ENCODE measurements at places on chromosomes 2 and 18.

DNA sequence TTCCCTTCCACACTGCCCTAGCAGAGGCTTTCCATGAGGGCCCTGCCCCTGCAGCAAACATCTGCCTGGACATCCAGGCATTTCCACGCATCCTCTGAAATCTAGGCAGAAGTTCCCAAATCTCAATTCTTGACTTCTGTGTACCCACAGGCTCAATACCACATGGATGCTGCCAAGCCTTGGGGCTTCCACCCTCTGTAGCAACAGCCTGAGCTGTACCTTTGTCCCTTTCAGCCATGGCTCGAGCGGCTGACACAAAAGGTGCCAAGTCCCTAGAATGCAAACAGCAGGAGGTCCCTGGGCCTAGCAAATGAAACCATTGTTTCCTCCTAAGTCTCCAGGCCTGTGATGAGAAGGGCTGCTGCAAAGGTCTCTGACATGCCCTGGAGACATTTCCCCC is 744.5 kb upstream of the LINC00305 start:
- DNase-seq, result no peak

DNA sequence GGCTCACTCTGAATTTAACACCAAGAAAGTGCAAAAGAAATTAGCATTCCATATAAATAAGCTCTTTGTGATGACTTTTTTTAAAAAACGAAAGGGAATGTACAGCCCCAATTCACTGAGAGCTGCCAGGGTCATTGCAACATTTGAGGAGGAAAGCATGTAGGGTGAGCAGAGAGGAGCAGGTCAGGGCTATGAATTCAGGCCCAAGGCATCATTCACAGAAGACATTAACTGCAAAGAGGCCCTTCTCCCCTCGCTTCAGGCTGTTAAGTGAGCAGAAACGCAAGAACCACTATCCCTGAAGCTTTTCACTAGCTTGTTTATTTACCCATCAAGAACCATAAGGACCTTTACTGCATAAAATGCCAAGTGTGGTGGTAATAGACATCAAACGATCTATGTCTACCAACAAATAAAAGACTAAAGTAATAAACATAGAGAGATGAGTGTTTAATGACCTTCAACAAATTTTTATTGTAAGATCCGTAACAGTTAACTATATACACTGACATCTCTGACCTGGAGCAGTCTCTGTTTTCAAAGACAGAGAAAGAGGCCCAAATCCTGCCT is 333.1 kb upstream of the HNRNPA3 start:
- no peak for DNase-seq

DNA sequence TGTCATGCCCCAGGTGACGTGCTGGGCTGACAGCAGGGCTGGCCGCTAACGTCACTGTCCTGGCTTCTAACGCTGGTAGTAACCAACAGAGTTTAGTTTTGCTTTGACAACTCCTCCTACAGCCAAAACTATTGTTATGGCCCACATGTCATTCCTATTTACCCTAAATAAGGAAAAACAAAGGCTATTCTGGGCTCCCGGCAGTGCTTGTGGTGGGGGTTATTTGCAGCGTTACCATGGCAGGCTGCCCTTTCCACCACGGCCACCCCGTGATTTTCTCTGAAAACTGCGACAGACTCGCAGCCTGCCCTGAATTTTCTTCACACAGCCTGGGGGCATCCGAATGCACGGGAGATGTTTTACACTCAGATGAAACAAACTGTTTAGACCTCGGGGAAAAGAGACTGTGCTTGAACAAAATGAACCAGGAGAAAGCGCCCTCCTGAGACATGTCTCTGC is 115.2 kb downstream of the FAM210A start:
- DNase-seq, result no peak

DNA sequence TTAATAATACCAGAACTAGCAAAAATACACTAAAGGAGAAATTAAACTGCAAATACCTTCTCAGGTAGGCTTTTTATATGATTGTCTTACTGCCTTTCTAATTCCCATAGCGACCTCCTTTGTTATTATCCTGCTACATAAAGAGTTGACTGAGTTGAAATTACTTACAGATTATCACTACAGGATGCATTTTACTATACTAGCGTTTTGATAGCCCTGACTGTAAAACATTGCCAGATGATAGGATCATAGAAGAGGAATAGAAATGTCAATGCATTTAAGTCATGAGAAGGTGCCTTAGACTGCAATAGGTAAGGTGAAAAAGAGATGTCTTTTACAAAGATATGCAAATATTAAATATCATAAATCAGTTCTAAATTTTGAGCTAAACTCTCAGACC is 639.7 kb downstream of the NRXN1 start:
- DNase-seq, result no peak

GRCh38 chr2:108297436-108298141 is 8.9 kb downstream of the SULT1C2 start:
- no peak for DNase-seq

GRCh38 chr2:124319577-124319976 is 294.5 kb downstream of the CNTNAP5 start:
- DNase-seq, result no peak

DNA sequence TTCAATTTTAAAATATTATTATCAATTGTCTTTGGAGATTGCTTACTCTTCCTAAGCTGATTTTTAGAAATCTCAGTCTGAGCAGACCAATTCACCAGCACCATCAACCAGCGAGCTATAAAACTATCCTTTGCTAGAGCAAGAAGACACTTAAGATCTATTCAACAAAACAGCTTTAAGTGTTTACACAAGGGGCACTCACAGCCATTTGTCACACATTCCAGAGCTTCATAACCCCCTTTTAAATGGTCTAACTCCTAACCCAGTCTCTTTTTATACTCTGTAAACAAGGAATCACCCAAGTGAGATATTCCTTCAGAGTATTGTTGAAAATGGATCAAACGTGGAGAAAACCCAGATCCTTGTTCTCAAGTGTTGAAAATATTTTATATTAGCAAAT is 1294.1 kb upstream of the CHAC2 start:
- DNase-seq, result no peak

DNA sequence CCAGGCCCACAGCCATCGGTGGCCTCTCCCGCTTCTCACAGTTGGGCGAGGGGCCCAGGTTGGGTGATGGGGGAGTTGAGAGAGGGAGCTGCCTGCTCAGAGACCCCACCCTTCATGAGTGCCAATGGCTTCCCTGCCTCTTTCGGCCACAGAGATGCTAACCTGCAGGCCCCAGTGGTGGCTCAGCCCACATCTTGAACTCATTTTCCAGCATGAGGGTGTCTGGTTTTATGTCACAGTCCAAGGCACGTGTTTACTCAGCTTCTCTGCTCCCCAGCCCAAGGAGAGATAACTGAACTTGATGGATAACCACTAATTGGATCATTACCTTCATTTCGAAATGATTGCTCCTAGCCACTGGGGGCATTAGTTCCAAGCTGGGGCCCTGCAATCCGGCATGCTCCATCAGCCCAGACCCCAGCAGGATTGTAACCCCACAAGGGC is 45.9 kb upstream of the SIX2 start:
- DNase-seq, result no peak

DNA sequence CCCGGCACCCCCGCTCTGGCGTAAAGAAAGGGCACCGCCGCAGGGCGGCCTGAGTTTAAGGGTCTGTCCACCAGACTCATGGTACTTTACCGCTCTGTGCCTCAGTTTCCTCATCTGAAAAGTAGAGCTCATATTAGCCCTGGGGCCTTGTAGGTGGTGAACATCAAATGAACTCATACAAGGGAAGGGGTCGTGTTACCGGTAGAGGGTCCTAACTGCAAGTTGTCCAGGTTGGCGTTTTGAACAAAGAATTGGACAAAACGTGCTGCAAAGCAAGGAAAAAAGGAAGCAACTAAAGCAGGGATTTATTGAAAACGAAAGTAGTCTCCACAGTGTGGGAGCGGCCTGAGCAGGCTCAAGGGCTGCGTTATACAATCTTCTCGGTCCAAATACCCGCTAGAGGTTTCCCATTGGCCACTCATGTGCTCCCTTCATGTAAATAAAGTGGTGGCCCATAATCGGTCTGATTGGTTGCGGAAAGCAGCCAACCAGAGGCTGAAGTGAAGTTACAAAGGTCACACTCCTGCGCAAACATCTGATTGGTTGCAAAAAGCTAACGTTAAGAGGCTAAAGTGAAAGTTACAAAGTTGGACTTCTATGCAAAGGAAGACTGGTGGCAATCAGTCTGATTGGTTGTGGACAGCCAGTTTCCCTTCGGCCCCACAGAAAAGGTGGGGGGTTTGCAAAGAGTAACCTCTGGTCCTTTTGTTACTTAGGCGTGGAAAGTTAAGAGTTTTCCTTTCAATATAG is 80.7 kb upstream of the LDLRAD4 start:
- no peak for DNase-seq

DNA sequence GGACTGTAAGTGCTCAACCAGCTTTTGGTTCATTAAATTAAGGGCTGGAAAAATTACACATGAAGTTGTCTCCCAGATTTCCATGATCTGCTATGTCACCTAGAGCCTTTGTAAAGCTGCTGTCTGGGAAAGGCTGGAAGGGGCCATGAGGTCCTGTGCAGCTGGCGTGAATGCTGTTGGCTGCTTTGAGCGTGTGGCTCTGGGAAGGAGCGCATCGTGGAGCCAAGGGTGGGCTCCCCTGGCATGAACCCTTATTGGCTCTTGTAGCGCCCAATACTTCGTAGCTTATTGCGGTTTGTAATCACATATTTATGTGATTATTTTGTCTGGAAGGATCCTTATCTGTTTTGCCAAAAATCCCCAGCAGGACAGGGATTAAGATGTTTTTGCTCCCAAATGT is 70.5 kb upstream of the LMAN1 start:
- no peak for DNase-seq

DNA sequence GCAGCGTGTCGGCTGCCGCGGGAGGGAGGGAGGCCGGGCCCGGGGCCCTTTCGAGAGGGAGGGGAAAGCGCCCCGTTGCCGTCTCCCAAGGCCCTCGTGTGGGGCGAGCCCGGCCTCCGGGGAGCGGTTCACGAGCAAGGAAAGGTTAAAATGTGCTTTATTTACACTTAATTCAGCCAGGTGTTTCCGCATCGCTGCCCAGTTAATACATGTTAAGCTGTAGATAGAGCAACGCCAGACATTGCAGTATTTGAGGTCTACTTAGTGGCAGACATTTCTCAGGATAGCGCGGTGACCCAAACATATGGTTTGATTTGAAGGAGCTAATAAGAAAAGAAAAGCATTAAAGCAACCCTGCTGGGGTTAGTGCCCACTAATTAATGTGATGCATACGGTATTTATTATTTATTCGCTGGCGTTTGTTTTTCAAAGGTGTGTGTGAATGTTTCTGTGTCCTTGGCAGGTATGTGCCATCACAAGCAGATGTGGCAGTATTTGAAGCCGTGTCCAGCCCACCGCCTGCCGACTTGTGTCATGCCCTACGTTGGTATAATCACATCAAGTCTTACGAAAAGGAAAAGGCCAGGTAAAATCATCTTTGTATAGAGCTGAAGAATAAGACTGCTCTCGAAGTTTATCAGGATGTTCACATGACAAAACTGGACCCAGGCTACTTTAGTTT is 571 bp downstream of the EEF1B2 start:
- DNase-seq, result no peak

DNA sequence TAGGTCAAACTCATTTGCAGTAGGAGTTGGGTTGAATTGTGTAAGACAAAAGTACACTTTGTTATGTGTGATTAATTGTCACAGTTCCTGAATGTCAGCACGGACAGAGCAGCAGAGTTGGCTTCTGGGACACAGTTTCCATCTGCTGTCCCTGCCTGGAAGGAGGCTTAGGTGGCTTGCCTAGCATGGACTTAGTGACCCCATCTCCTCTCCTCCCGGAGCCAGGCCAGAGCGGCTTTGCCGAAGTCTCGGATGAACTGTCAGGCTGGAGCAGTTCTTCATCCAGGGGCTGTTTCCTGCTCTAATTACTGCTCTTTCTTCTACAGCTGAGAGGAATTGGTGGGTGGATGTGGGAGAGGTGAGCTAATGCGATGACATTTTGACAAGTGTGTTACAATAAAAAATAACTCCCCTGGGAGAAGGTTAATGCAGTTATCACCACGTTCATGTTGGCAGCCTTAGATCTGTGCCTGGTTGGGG is 102.0 kb downstream of the SH3RF3 start:
- no peak for DNase-seq

GRCh38 chr2:128602699-128603101 is 284.0 kb upstream of the HS6ST1 start:
- DNase-seq, result no peak

DNA sequence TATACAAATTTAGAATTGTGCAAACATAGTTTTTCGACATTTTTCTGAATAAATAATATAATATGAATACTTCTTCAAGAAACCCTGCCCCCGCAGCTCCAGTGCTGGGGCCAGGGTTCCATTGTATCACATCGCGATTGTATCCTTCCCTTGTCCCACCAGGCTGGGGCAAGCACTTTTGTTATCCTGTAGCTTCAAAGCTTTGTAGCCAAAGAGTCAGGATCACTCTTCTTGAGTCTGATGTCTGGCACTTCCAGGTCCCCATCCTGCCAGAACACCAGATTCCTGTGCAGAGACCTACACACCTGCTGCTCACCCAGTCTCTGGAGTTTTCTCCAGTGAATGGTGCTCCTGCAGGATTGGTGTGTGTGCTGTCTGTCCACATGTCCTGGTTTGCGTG is 186.9 kb downstream of the ASB1 start:
- DNase-seq, result no peak

DNA sequence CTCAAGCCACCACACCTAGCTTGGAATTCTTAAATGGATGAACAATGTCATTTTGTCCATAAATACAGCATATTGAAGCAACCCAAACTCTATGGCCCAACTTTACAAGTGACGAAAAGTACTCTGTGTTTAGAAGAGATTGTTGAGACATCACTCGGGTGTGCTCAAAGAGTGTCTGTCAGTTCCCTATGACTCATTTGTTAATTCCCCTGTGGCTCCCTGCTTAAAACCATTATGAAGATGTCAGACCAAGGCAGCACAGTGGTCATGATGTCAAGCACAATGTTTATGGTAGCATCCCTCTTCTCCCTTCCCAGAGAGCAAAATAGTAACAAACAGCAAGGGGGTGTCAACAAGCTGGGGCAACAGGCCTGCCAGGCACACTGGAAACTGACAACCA is 3.0 kb downstream of the LYG1 start:
- no peak for DNase-seq

GRCh38 chr2:100623033-100623715 is 60.4 kb downstream of the PDCL3 start:
- DNase-seq, result no peak

Data from activated CD8-positive, alpha-beta memory T cell treated with anti-CD3 and anti-CD28 coated beads for 1 hour (primary cell).